ENCODE measurements at places on chromosomes 16 and 17. TPM values are rescaled to one million over a fixed set of nuclear protein-coding genes. Genes with fewer than 3 reads are reported as not detected.

The TOX3 gene
- total RNA-seq, result 6.0 TPM

The SLC47A2 gene
- 0.16 TPM for total RNA-seq

The ZNF629 gene
- total RNA-seq, result 18.9 TPM

DNA sequence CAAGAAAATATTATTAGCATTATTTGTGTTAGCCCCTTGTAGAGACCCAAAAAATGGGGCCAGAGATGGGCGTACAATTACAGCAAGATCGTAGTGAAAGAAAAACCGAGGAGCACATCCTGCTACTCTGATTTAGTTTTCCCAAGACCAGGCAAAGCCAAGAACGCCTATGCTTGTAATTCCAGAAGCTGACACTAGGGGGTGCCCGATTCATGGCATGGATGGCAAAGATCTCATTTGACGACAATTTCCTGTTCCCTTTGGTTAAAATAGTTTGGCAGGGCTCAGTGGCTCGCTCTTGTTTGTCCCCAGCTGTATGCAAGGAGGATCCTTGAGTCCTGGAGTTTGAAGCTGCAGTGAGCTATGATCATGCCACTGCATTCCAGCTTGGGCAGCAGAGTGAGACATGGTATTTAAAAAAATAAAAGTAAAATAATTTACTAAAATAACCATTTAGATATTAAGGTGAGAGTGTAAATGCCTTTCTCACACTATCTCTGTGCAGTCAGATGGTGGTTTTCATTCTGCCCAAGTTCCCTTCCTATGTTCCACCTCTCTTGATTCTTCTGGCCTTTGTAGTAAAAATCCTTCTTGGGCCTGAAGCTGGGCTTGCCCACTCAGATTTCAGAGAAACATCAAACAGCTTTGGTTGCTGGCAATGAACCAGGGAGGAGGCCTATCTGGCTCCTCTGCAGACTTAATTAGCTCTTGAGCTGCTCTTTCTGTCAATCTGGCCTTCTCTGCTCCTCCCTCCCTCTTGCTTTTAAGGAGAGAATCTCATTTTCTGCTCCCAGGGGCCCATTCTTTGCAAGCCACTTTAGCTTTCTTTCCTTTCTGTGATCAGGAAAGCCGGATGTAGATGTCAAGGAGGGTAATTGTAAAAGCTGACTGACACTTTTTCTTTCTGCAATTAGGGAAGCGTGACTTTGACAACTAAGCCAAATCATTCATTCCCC is 31.2 kb downstream of the TMEM238L start:
- DNase-seq, result peak; percentile 32

GRCh38 chr16:50925758-50926357 is 184.0 kb downstream of the CYLD start:
- DNase-seq, result no peak

DNA sequence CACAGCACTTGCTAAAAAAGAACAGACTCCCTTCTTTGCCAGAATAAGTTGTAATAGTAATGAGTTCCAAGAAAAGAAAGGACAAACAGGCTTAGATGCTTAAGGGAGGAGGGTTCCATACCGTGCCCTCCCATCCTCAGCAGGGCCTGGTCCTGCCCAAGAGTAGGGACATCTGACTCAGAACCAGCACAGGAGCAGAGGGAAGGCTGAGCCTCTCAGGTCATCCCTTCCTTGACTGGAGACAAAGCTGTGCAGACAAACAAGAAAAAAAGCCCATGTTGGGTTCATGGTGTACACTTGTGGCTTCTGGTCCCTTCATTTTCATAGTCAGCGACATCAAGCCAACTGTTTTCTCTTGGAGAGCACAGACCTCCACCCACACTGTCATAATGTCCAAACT is 44.2 kb upstream of the NDRG4 start:
- no peak for DNase-seq

DNA sequence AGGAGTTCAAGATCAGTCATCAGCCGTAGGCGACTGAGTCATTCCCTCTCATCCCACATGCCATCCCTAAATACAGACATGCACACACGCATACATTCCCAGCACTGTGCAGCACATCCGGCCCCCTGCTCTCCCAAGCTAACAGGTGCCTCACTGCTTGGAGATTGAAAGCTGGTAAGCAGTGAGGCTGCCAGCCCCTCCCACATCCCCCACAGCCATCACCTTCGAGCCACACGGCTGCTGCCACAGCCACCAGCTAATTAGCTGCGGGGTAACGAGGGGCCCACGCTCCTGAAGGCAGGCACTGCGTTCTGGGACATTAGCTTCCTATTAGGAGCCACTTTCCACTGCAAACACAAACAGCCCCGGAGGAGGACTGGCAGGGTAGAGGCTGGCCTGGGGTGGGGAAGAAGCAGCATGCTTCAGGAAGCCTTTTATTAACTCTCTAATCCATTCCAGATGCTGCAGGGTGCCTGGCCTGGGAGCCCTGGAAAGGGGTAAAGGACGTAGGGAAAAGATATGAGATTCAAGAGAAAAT is 179.6 kb downstream of the CCT6B start:
- DNase-seq, result no peak

GRCh38 chr17:4934173-4934979 is 2.3 kb downstream of the GP1BA start:
- no peak for DNase-seq

GRCh38 chr17:47950448-47950847 is 7.2 kb downstream of the PRR15L start:
- DNase-seq, result no peak

DNA sequence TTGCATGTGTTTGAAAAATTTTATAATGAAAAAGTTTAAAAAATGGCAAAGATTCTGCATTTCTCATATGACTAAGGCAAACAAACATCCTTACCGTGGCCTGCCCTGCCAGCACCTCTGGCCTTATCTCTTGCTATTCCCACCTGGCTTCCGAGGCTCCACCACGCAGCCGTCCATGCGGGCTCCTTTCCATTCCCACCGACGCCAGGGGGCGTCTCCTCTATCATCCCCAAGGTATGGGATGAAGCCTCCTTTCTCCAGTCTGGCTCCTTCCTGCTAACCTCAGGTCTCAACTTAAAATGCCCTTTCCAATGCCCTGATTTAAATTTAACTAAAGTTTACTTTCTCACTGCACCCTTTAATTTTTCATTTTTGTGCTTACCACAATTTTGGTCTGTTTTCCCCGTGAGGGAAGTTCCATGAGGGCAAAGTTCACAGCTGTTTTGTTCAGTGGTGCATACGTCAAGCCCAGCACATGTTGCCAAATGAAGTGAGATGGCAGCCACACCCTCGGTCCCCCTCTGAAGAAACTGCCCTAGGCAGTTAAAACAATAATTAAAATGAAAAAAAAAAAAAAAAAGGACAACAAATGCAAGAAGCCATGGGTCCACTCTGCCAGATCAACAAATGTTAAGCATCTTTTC is 13.3 kb upstream of the SDK2 start:
- DNase-seq, result peak; percentile 68

- DNase-seq, result no peak
Measured at GRCh38 chr16:66298006-66298405, 68.5 kb upstream of the CDH5 start.

DNA sequence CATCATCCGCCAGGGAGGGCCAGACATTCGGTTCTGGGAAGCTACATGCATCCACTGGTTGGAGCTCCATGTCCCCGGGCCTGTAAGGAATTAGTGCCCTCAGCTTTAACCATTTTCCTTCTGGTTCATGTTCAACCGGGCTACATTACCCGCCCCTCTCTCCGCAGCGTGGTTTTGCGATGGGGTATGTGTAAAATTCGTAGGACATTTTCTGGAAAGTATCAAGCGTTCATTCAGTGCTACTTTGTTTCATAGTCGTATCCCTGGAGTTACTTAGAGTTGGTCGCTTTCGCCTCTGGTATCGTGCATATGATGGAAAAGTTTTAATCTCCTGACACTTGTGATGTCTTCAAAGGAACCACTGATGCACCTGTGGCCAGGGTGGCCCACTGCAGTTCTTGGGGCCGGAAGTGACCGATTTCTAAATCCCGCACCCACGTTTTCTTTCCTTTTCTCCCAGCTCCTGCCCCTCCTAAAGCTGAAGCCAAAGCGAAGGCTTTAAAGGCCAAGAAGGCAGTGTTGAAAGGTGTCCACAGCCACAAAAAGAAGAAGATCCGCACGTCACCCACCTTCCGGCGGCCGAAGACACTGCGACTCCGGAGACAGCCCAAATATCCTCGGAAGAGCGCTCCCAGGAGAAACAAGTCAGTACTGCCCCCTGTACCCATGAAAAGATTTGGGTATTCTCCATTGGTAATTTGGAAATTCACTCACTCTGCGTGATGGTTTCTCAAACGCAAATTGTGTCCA is 637 bp downstream of the RPL23A start:
- DNase-seq, result no peak

Measured in Caco-2 (cell line).